ENCODE measurements at places on chromosomes 7 and 10.

DNA sequence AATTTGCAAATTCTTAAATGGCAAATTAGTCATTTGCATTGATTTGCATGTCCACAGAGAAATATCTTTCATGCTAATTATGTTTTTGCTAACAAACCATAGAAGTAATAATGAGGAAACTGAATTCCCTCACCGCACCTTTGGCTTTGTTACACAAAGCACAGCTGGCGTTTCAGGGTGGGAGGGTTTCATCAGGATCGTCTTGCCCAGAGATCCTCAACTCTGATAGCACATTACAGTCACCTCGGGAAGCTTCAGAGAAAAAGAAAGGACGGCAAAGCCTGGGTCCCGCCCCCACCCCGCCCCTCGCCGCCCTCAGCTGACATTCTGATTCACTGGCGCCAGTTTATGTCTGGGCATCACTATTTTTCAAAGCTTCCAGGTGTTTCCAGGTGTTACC, 119.4 kb downstream of the PTPRN2 start:
- no peak for DNase-seq

DNA sequence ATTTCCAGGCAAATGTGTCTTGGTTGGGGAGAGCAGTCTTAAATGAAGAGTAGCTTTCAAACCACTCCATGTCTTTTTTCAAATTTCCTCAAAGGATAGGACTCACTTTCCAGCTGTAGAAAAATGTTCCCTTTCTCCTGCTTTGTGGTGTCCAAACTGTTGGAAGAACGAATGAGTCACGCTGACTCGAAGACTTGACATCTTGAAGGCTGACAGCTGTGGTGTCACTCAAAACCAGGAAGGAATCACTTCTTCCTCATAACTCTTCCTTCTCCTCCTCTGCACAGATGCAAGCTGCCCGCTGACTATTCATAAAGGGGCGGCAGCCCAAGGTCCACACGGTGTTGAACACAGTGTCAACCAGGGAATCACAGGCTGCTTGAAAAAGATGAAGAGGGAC, 19.2 kb downstream of the PLA2G12B start:
- DNase-seq, result no peak

DNA sequence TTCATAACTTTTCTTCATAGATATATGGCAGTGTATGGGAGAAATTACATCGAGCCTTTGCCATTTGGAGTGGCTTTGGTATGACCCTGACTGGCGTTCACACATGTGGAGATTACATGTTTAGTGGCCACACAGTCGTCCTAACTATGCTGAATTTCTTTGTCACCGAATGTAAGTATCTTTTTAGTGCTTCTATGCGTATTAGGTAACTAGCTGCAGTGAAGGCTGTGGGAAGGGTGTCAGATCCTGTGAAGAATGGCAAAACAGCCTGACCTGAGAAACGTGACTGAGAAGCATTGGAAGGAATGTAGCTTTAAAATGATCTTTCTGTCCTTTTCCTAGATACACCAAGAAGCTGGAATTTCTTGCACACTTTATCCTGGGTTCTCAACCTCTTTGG, 34.5 kb upstream of the VDAC2 start:
- DNase-seq, result no peak

DNA sequence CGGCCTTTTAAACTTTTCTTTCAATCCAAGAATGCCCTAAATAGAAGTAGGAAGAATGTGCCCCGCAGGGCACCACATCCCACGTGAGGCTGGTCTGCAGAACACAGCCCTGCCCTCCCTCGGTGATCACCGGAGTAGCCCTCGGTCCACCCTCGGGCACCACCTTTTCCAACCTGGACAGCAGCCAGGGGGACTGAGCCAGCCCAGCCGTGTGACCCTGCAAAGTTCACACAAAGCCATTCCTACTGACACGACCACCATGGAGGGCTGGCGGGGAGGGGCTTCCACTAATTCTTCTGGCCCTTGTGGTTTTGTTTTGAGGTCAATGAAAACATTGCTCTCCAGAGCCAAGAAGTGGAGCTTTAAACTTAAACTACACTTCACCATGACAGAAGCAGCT, 132.2 kb downstream of the TCERG1L start:
- no peak for DNase-seq

GRCh38 chr7:5523052-5523711, 99.5 kb upstream of the TNRC18 start:
- DNase-seq, result peak; percentile 61

DNA sequence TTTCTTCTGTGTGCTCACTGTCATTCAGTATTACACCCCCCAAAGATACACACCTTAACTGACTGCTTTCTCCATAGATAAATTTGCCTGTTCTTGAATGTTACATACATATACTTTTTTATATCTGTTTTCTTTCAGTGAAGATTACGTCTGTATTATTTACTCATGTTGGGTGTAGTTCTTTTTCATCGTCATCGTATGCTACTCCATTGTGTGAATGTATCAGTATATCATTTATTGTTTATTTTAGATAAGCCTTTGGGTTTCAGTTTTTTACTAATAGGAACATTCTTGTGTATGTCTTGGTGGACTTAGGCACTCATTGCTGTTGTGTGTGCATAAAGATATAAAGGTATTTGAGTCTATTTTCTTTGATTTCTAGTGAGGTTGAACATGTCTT, 64.4 kb downstream of the SEPTIN7 start:
- DNase-seq, result no peak

- DNase-seq, result no peak
Measured at GRCh38 chr7:20193873-20194272, 23.3 kb downstream of the MACC1 start.

DNA sequence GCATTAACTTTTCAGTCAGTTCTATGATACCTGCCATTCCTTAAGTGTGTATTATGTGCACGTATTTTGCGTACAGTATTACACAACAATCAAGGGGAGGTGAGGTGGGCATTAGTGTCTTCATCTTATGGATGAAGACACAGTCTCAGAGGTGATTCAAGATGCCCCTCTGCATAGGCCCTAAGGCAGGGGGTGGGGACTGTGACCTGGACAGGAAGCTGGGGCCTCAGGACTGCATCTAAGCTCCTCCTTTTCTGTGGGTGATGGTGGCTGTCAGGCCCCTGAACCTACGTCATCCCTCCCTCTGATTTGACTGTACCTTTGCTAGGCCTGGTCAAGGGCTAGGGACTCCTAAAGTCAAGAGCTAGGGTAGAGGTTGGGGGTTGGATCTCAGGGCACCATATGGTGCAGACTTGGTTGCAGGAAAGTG, 38.9 kb downstream of the HK1 start:
- DNase-seq, result no peak

DNA sequence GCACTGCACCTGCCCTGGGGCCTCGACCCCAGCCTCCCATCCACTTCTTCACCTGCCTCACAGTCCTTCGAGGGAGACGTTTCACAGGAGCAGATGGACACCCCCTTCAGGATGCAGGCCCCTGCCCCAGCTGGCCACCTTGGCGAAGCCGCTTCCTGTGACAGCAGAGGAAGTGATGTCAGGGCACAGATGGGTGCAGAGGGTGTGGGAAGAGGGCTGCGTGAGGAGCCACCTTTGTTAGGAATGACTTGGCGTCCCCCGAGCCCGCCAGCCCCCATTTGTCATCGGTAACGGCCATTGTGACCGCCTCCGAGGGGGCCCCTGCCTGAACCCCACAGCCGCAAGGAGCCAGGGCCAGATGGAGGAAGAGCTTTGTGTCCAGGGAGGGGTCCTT, 47.4 kb upstream of the SLC29A3 start:
- no peak for DNase-seq

DNA sequence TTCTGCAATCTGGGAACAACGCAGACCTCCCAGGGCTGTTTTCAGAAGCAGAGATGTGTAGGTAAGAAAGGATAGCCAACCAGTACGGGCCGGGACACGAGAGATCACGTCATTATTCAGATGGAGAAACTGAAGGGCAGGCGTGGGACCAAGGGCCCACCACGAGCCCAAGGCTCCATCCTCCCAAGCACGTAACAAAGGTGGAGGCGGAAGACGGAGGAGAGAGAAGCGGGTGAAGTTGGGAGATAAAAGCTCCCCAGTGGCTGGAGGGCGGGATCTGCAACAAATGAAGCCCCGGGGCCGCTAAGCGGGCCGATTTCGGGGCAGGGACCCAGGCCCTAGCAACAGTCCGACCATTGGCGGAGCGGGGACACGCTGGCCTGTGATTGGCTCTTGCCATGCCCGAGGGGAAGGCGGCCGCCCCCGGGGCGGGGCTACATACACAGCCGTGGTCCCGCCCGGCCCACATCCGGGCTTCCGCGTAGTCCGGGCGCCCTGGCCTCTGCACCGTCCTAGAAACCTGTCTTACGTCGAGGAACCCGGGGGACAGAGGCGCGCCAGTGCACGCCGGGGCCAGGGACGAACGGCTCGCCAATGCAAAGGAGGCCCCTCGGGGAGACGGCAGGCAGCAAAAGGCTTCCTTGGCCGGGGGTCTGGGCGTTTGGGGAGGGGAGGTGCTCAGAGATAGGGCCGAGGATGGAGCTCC, 15.5 kb downstream of the HSPB1 start:
- peak; percentile 97 for DNase-seq

GRCh38 chr10:124963866-124964720, 22.2 kb downstream of the ZRANB1 start:
- DNase-seq, result no peak

DNA sequence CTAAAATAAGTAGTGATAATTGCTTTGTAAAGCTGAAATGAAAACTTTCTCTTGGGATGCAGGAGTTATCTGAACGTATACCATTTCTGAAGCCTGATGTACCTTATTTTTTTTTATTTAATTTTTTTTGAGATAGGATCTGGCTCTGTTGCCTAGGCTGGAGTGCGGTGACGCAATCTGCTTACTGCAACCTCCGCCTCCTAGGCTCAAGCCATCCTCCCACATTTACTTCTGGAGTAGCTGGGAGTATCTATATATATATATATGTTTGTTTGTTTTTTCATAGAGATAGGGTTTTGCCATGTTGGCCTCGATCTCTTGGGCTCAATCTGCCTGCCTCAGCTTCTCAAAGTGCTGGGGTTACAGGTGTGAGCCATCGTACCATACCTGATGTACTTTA, 2.4 kb downstream of the PMPCB start:
- DNase-seq, result no peak

DNA sequence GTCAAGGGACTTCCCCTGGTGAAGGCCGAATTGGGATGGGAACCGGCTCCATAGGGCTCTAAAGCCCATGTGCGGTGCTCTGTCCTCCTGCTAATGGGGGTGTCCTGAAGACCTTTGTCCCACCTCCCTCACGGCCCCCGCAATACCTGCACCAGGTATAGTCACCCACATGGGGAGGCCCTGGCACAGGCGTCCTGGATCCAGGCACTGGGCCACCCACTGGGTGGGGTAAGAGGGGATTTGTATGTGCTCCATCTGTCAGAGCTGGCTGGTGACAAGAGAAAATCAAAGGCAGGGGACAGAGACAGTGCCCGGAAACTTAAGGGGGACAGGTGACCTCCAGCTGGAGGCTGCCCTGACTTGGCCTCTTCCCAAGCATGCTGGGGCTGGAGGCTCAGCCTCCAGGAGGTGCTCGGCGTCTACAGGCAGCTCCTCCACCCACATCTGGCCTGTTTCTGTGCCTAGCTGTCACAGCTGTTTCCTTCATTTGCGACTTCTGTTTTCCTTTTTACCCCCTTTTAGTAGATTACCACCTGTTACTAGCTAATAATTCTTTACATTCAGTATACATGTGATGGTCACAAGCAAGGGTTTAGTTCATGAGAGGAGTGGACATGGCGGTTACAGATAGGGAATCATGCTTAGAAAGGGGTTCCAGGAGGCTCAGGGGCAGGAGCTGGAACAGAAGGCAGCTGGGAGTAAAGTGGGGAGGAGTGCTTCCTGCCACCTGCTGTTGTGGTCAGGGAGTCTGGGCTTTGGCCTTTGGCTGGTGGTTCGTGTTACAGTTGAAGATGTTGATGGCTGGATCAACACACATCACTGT, 2.3 kb upstream of the CUZD1 start:
- DNase-seq, result peak; percentile 36

DNA sequence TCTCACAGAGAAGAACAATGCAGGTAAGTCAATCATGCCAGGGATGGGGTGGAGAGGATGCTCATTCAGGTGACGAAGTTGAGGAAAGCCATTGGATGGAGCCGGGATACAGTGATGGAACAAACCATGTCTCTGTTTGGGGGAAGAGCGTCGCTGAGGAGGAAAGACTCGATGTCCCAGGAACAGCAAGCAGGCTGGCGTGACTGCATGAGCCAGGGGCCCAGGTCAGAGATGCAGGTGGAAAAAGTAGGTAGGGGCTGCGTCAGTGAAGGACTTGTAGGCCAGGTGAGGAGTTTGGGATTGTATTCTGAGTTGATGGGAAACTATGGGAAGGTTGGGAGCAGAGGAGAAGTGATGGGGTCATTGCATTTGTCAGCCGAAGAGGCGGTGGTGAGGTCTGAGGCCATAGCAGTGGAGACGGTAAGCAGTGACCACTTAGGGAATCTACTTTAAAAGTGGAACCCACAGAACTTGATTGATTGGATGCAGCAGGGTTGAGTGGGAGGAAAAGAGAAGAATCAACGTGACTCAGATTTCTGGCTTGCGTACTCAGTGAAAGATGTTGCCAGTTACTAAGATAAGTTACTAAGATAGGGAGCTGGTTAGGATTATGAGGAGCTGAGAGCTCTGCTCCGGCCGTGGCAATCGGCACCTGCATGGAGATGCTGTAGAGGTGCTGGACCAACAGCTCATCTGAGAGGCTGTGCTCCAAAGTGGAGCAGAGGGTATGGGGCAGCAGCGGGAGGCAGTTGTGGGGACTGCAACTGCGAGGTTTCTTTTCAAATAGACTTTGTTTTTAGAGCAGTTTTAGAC, 12.5 kb upstream of the IL2RA start:
- DNase-seq, result peak; percentile 5

GRCh38 chr7:23315366-23315765, 16.2 kb downstream of the MALSU1 start:
- DNase-seq, result peak; percentile 59

GRCh38 chr7:15837306-15837950, 150.9 kb upstream of the MEOX2 start:
- DNase-seq, result no peak

DNA sequence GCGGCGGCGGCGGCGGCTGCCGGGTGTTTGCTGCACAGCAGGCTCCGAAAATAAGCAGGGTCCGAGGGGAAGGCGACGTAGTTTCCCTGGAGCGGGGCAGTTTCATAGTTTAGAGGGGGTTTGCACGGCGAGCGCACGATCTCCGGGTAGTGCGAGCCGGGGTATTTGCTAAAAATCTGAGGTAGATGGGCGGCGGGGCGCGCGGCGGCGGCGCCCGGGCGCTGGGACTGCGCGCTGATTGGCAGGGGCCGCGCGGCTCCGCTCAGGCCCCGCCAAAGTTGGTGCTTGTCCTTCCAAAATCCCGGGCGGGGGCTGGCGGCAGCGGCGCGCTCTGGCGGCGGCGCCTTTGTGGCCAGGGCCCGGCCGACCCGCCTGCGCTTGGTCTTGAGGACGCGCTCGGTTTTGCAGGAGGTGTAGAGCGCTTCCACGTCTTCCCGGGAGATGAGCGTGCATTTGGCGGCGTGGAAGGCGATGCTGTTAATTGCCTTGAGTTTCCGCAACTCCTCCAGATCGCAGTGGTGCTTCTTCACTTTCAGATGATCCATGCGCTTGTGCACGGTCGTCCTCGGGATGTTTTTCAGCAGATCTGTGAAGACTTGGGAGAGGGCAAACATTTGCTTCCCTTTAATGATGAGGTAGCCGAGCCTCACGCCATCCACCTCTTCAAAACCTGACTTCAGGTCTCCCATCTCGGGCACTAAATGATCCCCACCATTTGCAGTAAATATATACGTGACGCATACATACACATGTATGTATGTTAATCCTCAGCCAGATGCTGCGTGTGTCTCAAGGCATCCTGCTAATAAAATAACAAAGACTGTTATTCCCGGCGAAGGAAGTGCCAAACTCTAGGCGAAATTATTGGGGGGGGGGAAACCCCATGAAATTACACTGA, 8.1 kb downstream of the SKIDA1 start:
- DNase-seq, result peak; percentile 68
